ENCODE measurements at places on chromosomes 13 and 19.

DNA sequence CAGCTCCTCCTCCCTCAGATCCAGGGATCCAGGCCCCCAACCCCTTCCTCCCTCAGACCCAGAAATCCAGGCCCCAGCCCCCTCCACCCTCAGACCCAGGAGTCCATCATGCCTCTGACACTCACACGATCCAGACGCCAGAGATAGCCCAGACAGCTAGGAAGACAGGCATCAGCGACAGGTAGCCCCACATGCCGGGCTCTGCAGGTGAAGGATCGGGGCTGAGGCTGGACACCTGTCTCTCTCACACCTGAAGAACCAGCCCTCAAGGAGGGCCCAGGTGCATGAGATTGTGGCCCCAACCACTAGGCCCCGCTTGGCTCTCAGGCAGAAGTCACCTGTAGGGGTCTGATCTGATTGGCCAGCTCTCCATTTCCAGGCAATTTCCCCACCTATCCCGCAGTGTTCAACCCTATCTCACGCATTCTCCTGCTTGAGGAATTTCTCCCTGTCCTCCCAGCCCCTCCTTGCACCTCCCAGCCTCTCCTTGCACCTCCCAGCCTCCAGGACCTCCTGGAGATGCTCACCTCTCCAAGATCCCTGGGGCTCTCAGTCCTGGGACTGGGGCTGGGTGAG is 4.2 kb downstream of the TMEM150B start:
- DNase-seq = no peak

DNA sequence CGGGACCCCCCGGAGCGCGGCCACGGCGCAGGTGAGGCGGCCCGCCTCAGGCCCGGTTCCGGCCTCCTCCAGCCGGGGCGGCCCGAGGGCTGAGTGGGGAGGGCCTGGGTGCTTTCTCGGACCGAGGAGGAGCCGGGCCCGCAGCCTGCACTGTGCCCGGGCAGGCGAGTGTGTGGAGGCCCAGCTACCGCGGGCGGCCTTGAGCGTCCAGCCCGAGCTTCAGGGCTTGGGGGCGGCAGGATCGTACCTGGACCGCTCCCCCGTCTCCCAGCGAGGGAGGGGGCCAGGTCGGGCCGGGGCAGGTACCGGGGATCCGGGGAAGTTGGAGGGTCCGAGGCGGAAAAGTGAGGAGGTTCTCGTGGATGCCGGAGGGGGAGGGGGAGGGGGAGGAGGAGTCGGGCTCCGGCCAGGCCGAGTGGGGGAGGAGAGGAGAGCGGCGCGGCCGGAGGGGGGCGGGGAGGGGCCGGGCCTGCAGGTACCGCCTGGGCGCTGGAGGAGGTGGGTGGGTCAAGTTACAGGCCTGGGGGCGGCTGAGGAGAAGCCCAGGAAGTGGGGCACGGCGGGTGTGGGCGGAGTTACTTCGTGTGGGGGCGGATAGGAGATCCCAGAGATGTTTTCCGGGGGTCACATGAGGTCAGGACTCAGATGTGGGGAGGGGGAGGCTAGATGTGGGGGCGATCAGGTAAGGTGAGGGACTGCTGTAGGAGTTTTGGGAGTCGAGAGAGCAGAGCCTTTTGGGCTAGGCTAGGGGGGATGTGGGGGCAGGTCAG is 545 bp downstream of the NACC1 start:
- DNase-seq = no peak

GRCh38 chr19:37692956-37693620 is 26.5 kb downstream of the ZNF607 start:
- DNase-seq = no peak

- no peak for DNase-seq
These were observed 259.2 kb downstream of the RFC3 start for GRCh38 chr13:34076943-34077703.

DNA sequence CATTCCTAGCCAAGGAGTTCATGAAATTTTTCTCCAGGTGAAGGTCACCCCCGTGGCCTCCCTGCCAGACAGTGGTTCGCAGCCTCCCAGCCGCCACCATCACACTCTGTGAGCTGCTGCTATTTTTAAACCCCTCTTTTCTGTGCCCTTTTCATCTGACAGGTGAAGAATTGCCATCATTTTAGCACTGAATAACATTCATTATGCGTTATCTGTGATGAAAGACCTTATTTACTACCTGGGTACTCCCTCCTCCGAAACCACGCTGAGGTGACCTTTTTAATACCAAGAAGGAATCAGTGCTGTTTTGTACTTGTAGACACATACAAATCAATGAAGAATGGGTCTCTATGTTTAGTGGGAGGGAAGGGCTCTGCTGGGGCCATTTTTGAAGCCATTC is 148.9 kb upstream of the GPR12 start:
- DNase-seq = no peak

GRCh38 chr13:100230769-100231149 is 141.9 kb downstream of the PCCA start:
- DNase-seq = no peak

DNA sequence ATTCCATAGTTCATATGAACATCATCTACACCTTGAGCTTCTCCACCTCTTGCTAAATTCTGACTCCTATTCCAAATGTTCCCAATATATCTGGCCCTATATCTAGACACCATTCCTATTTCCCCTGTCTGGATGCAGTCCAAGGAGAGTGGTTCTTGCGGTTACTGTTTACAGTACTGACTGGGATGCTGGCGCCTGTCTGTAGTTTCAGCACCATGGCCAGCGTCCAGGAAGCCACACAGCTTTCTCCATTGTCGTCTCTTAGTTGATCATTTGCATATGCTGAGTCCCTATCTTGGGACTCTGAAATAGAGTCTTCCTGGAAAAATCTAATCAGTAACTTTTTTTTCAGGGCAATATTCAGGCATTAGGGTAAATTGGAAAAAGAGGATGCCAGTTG is 14.9 kb downstream of the LAIR2 start:
- no peak for DNase-seq

DNA sequence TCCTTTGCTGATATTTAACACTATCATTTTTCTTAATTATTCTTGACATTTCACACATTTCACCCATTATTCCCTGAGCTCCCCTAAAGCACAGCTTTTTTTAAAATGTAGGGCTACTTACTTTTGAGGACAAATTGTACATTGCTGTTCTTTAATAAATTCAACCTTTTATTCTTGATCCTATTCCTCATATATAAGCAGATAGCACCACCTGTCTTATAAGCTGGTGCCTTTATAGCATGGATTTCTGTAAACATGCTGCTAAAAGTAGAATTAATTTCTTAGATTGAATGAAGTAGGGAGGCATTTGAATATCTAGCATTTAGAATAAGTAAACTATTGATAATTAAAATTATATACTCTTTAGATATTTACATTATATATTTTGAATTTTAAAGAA is 603.4 kb upstream of the PCDH9 start:
- no peak for DNase-seq

GRCh38 chr19:28349604-28350003 is 863.3 kb downstream of the UQCRFS1 start:
- no peak for DNase-seq

- DNase-seq = no peak
These were observed 12.0 kb upstream of the SHFL start for GRCh38 chr19:10074153-10074552.

DNA sequence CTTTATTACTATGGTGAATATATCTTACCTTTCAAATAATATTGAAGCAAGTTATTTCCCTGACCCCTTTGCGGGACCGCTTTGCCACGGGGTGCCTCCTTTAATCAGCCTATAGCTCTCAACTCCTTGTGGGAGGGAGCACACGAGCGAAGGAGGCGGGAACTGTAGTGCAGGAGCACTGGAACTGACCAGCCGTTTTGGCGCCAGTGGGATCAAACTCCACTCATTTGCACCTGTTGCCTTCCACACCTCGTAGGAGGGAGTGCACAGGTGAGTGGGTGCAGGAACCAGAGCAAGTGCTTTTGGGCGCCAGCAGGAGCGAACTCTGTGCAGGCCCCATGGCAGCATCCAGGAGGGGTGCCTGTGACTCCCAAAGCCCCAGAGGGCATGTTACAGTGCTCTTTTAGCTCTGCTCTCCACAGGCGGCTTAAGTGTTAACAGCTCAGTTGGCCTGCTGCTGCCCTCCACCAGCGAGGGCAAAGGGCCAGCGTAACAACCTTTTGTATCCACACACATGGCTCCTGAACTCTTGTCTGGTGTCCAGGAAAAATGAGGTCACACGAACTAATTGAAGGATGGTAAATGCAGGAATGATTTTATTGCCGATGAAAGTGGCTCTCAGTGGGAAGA is 206.9 kb downstream of the GGACT start:
- no peak for DNase-seq

DNA sequence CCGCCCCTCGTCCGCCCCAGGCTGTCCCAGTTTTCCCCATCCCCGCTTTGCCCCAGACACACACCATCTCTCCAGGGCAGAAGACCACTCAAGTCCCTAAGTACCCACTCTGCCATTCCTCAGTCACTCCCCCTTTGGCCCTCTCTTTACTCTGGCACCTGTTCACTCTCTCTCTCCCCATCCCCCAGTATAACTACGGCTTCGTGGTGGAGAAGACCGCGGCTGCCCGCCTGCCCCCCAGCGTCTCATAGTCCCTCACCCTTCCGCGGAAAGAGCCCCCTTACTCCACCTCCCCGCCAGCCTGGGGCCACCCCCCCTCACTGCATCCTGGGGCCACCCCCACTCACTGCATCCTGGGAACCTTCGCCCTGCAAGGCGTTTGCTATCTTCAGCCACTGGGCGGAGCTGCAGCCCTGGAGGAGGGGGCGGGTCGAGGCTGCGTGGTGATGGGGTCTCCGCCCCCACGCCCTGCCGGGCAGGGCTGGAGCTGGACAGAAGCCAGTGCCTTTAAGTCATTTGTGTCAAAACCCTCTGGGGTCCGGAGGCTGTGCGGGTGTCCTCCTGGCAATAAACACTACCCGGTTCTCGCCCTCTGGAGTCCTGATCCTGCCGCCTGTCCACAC is 5.0 kb downstream of the MVB12A start:
- no peak for DNase-seq

DNA sequence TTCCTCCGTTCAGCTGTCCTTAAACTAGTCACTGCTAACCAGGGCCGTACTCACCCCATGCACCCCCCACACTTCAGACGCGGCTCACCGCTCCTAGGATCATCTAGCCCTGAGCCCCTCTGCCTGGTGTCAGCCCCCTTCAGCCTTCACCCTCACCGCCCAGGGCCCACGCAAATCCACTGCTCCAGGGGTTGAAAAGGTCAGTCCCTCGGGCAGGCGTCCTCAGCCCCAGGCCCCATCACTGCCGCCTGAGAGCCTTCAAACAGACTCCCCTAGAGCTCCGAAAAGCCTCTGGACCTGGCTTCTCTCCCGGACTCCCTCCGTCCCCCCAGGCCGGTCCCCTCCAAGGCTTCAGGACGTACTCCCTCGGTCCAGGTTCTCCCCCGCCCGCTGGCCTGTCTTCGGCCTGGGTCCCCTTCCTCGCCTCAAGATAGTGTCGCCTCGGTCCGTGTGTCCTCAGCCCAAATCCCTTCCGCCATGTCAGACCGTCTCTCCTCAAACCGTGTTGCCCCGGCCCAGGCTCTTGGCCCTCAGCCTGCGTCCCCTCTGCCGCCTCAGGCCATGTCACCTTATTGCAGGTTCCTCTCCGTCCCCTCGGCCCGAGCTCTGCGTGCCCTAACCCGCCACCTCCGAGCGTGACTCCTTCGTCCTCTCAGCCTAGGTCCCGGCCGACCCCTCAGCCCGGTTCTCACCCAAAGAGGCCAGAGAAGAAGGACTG is 553 bp downstream of the NAPA start:
- no peak for DNase-seq

- no peak for DNase-seq
These were observed 24.5 kb downstream of the PPP5C start for GRCh38 chr19:46371371-46371901.

GRCh38 chr13:85520445-85520844 is 278.8 kb downstream of the SLITRK6 start:
- no peak for DNase-seq

- no peak for DNase-seq
These were observed 369.7 kb downstream of the COG6 start for GRCh38 chr13:40024967-40025714.

GRCh38 chr19:40512473-40513344 is 45.9 kb downstream of the SPTBN4 start:
- DNase-seq = no peak

GRCh38 chr13:24381541-24382265 is 72.3 kb downstream of the C1QTNF9 start:
- no peak for DNase-seq

DNA sequence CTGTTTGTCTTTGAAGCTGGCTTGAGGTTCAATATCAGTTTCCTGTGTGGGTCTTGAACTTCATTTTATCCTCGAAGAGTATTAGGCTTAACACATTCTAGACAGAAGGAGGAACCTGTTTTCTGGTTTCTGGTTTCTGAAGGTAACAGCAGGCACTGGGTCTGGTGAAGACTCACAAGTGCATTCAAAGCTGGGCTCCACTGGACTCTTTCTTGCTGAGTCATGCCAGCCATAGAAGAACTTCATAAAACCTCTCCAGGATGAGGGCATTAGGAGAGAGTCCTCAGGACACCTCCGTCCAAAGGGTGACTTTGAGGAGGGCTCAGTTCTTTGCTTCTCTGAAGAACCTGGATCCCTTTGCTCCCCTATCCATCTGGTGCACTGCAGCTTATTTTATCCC is 668.6 kb upstream of the SLC10A2 start:
- DNase-seq = no peak

GRCh38 chr13:23550163-23550562 is 20.0 kb upstream of the TNFRSF19 start:
- DNase-seq = no peak

- DNase-seq = no peak
These were observed 795 bp downstream of the MLLT1 start for GRCh38 chr19:6278740-6279619.

DNA sequence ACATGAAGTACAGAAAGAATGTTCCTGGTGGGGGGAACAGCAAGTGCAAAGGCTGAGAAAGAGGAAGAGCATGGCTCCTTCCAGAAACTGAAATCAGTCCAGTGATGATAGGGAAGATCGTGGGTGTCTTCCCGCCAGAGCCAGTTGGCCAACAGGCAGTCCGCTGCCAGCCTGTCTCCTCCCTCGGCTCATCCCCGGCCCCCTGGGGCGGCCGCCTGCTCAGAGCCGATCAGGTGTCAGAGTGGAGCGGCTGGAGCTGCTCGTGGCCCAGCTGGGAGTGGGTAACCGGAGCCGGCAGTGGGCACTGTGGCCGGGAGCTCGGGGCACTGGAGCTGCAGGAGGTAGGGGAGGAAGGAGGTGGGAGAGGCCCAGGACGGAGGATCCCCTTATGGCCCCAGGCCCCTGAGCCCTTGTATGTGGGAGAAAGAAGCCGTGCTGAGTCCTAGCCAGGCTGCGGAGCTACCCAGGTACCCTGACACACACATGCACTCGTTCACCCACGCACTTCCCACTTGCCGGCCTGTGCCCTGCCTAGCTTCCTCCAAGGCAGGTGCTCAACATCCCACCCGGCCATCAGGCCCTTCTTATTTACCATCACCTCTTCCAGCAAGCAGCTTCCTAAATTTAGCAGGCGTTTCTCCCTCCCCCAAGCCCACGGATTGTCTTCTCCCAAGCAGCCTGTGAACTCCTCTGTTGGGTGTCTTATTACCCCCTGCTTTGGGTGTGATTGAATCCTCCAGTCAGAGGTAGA is 1.7 kb downstream of the ANKRD24 start:
- no peak for DNase-seq
